ENCODE measurements at places on chromosomes 2 and 18.

- ATAC-seq, result no peak
These were observed 3.9 kb upstream of the DLX1 start for GRCh38 chr2:172081221-172082022.

GRCh38 chr2:112482309-112483041 is 519 bp downstream of the TTL start:
- peak; percentile 30 for ATAC-seq

DNA sequence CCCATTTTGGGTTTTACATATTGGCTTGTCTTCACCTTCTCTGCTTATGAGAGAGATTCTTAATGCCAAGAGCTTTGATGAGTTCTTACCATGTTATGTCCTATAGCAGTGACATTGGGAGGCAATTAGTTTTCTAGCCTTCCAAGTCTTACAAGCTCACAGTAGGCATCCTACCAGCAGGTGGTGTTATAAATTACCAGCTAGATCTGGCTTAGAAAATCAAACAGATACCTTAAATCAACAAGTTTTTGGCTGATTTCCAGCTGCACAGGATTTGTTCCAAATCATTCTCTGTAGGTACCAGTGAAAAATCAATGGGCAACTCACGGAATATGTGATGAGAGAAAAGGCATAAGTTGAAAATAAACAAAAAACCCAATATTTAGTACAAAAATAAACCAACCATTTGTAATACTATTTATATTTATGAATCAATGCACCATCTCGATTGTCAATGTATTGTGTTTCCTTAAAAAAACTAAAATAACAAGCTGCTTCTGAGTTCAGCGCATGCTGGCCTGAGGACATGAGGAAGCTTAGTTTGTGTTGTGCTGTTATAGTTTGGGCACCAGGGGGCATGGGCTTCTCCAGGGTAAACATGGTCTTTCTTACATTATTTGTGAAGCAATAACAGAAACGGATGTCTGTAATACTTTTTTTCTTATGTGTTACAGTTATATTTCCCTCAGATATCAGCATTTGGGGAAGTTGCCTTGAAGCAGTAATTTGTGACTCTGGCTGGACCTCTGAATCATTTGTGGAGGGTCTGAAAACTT is 34.1 kb upstream of the NXPH2 start:
- no peak for ATAC-seq

- ATAC-seq, result no peak
These were observed 6.2 kb upstream of the ARMC9 start for GRCh38 chr2:231191896-231192872.

GRCh38 chr18:59697236-59697932 is at the start of gene CCBE1:
Gene CCBE1, minus strand, starts transcription at chr18:59697423.
- ATAC-seq, result peak; percentile 69

DNA sequence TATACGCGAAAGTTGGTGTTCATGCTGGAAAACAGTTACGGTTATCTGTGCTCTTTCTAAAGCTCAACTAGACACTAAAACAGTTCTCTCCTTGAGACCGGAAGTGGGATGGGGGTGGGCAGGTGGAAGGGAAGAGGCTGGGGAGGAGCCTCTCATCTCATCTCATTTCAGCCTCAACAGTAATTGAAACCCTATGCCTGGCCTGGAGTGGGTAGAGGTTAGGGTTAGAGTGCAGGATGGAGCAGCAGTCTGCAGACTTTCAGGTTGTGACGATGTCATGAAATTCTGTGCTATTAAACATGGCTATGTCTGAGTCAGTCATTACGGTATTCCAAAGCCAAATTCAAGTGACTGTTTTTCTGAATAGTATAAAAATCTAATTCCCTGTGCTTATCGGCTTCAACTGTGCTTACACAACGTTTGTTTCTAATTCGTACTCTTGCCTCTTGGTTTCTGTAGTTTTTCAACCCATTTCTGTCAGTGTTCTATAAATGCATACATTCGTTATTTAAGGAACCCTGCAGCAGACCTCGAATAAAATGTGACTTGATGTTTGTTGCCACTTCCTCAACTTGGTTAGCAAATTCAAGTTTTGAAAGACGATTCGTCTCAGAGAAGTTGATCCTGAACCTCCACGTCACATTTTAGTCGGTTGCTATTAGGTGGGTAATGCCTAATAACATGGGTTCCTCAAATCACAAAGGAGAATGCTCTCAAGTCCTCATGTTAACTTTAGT is 75.8 kb upstream of the TCF7L1 start:
- ATAC-seq, result no peak

- no peak for ATAC-seq
These were observed 152.5 kb upstream of the HAAO start for GRCh38 chr2:42944779-42945415.

GRCh38 chr2:107027205-107027604 is 141.2 kb upstream of the ST6GAL2 start:
- ATAC-seq, result no peak

DNA sequence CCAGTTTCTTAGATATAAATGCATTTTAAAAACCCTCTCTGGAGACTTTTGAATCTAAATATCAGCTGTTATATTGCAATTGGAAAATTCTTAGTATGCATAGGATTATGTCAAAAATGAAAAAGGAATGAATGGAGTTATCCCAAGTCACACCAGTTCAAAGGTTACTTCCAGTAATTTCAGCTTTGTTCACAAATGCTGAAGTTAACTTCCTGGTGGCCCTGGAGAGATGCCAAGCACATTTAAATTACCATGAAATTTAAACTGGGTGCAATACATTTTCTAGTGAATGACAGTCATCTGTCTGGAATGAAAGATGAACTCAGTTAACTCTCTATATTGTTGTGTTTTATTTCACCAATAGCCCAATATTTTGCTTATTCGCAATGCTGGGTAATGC is 753.9 kb downstream of the SUCLG1 start:
- no peak for ATAC-seq

- peak; percentile 17 for ATAC-seq
These were observed 126.2 kb downstream of the PLB1 start for GRCh38 chr2:28622101-28622499.

Data from esophagus mucosa (tissue), 1 donor.